ENCODE measurements at places on chromosomes 5 and 9. TPM values are rescaled to one million over a fixed set of nuclear protein-coding genes. Genes with fewer than 3 reads are reported as not detected.

The KLHL3 gene
- total RNA-seq: 3.5 TPM

The MEIKIN gene
- total RNA-seq: 1.0 TPM

The INSL6 gene
- not detected for total RNA-seq

The SUSD1 gene
- total RNA-seq: 18.9 TPM

The ERGIC1 gene
- 201 TPM for total RNA-seq

The FCN2 gene
- 1.2 TPM for total RNA-seq

The PCDHB7 gene
- 1.6 TPM for total RNA-seq

The KIAA0825 gene
- total RNA-seq: 3.8 TPM

The ZNF169 gene
- 4.6 TPM for total RNA-seq

The MARCOL gene
- not detected for total RNA-seq

The PCA3 gene
- not detected for total RNA-seq

The CNTLN gene
- 7.1 TPM for total RNA-seq

The PCDHGA11 gene
- total RNA-seq: 3.1 TPM

The PCDHA8 gene
- 0.19 TPM for total RNA-seq

The LVRN gene
- total RNA-seq: 15.9 TPM

The HAUS6 gene
- 11.6 TPM for total RNA-seq

The BARHL1 gene
- total RNA-seq: not detected

The STPG3 gene
- total RNA-seq: not detected

The PHF24 gene
- 0.39 TPM for total RNA-seq

The ADAMTSL1 gene
- 3.4 TPM for total RNA-seq

The AJM1 gene
- total RNA-seq: 1.00 TPM

The RACK1 gene
- total RNA-seq: 1,262 TPM

The C8G gene
- total RNA-seq: not detected

The HAPLN1 gene
- not detected for total RNA-seq

The DMRT3 gene
- 1.1 TPM for total RNA-seq

The CD274 gene
- 1.0 TPM for total RNA-seq

The STK32A gene
- total RNA-seq: 0.51 TPM

The SYK gene
- total RNA-seq: 26.7 TPM

The NOP16 gene
- 38.9 TPM for total RNA-seq

The MAP3K1 gene
- total RNA-seq: 16.5 TPM

The CXCL14 gene
- 26.6 TPM for total RNA-seq

The NR5A1 gene
- not detected for total RNA-seq

The ZFP37 gene
- total RNA-seq: 2.0 TPM

The CETN3 gene
- total RNA-seq: 9.8 TPM

The TMEM174 gene
- total RNA-seq: not detected

The IRGM gene
- 0.19 TPM for total RNA-seq

The CORO2A gene
- 2.5 TPM for total RNA-seq

The SLC24A2 gene
- total RNA-seq: not detected

The DENND1A gene
- 24.4 TPM for total RNA-seq

The TLX3 gene
- total RNA-seq: not detected

The ACOT12 gene
- total RNA-seq: not detected

The PCDHGA3 gene
- total RNA-seq: 2.2 TPM

The CAMK2A gene
- not detected for total RNA-seq

The DBH gene
- not detected for total RNA-seq

Measured in mesenteric fat pad (tissue), 1 donor.